ENCODE measurements at places on chromosomes 6 and 20.

- peak; percentile 25 for DNase-seq
These were observed at the start of gene MARCKS for GRCh38 chr6:113856625-113857555. Gene MARCKS, plus strand, starts transcription at chr6:113857345. Its CDS starts 401 bp downstream, at chr6:113857746.

- DNase-seq, result no peak
These were observed 748 bp upstream of the ZNF292 start for GRCh38 chr6:87154641-87154992.

GRCh38 chr6:34324738-34325444 lies 67.6 kb downstream of the NUDT3 start:
- DNase-seq, result no peak

- DNase-seq, result no peak
These were observed 21.8 kb downstream of the NPEPL1 start for GRCh38 chr20:58714340-58714922.

DNA sequence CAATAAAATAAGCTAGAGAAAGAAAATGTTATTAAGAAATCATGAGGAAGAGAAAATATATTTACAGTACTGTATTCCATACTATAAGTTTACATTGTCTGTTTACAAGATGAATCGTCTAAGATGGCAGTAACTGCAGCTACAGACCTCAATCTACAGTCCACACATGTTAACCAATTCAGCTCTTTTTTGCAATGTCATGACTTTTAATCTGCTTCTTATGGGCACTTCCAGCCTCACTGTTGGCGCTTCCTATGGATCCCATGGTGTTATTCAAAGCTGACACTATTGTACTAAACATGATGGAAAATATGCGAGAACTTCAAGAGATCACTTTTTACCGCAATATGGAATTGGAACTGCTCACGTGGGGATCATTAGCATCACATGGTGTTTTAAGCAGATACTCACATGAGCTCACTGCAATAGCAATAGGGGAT lies 451.5 kb upstream of the CITED2 start:
- DNase-seq, result no peak
